Colonic mucosa (tissue), 4 donors: ENCODE measurements at places on chromosomes 12 and 14. TPM values are rescaled to one million over a fixed set of nuclear protein-coding genes. Genes with fewer than 3 reads are reported as not detected.

BDKRB1 gene
- total RNA-seq: 5.5 TPM

DNA sequence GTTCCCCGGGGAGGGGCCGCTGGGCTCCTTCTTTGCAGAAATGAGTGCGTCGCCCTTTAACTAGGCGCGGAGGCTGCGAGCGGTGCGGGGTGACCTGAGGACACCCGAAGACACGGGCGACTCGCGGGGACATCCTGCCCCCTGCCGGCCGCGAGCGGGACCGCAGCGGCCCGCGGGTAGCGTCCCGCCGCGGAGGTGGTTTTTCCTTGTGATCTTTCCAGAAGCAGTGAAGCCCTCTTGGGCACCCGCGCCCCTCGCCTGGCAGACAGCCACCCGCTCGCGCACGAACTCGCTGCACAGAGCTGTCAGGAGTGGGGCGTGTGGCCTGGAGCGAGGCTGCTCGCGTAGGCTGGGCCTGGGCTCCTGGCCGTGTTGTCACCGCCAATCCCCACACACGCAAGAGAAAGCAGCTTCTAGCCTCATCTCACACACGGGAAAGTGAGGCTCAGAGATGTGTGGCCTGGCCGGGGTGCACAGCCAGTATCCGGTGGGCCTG, 67.2 kb downstream of the DIO3 start:
- H3K4me1 ChIP-seq: peaks cover 8% of the 10 kb centered on the region
- H3K27me3 ChIP-seq: no peaks in the 10 kb centered on the region

P3H3 gene
- total RNA-seq: 4.4 TPM

CFAP251 gene
- total RNA-seq: 0.64 TPM

- no peaks in the 10 kb centered on the region for H3K36me3 ChIP-seq
- no peaks in the 10 kb centered on the region for H3K4me1 ChIP-seq
- no peak overlapping the region for H3K4me3 ChIP-seq
- DNase-seq: no peak
- H3K27me3 ChIP-seq: no peaks in the 10 kb centered on the region
These were observed 89.1 kb downstream of the BBS10 start for GRCh38 chr12:76259106-76259505.

DNA sequence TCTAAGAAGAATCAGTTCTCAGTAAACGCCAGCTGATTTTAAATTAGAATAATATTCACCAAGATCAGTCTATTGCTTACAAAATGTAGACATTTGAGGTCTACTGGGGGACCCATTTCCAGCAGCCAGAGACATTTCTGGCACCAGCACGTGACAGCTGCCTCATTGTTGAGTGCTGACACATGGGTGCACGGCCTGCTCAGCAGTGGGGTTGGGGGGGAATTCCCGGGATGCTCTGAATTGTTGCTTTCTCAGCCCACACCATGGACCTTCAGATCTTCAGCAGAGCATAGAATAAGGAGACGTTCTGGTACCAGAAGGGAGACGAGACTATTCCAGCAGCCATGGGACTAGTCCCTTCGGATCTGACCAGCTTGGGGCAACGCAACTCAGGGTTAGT, 18.3 kb downstream of the PLEKHG7 start:
- no peak overlapping the region for H3K27ac ChIP-seq
- H3K36me3 ChIP-seq: no peaks in the 10 kb centered on the region
- no peaks in the 10 kb centered on the region for H3K4me1 ChIP-seq
- no peak overlapping the region for H3K4me3 ChIP-seq
- no peaks in the 10 kb centered on the region for H3K27me3 ChIP-seq

DNA sequence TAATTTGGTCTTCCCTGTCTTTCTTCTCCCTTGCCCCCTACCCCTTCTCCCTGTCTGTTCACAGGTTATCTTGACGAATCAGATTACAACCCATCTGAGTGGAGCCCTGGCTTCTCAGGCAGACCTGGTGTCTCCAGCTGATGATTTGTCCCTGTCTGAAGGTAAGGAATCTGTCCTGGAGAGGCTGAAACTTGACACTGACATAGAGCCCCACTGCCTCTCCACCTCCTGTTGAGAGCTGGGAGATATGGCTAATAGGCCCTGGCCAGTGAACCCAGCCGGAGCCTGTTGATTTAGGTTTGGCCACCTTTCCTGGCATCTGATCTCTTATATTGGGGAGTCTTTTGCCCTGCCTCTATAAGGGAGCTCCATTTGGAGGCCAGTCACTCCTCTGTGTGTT, 472.2 kb downstream of the RAD51B start:
- no peaks in the 10 kb centered on the region for H3K27me3 ChIP-seq
- peak overlapping the region; percentile 65 for H3K27ac ChIP-seq

LTBP2 gene
- 1.9 TPM for total RNA-seq

DNA sequence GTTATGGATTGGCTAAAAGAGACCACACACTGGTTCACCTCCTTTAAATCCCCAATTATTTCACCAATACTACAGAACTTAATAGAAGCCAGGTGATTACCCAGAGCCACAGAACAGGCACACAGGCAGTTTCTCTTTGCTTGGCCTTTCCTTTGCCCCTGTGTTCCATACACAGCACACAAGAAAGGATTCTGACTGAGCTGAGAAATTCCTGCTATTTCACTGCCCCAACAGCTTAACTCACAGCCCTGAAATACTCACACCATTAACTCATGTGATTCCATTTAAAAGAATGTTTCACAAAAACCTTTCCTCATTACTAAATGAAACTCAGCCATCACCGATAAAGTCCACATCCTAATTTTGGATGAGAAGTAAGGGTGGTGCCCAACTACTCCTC, 133.6 kb downstream of the MED13L start:
- no peak overlapping the region for H3K4me3 ChIP-seq
- no peaks in the 10 kb centered on the region for H3K27me3 ChIP-seq
- H3K36me3 ChIP-seq: no peaks in the 10 kb centered on the region
- no peaks in the 10 kb centered on the region for H3K4me1 ChIP-seq

- peaks cover 2% of the 10 kb centered on the region for H3K4me1 ChIP-seq
- no peak overlapping the region for H3K4me3 ChIP-seq
- no peak overlapping the region for H3K27ac ChIP-seq
- H3K36me3 ChIP-seq: no peaks in the 10 kb centered on the region
- DNase-seq: no peak
These were observed 28.8 kb upstream of the CLMN start for GRCh38 chr14:95348395-95349080.

L2HGDH gene
- total RNA-seq: 12.3 TPM

DNA sequence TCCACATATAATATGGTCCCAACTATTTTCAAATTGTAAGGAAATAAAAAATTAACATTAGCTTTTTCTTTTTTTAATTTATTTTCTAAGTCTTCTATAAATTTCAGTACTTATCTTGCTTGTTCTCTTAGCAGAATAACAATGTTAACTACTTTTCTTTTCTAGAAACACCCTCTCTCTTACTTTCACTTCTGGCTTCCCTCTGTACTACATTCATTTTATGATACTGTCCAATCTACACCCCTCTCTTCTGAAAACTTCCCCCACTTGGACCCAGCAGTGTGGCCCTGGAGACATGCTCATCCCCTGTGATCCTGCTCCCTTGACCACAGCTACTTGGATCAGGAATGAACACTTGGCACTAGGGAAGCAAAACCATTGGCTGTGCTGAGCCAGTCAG, 15.7 kb downstream of the SGPP1 start:
- H3K27ac ChIP-seq: no peak overlapping the region
- H3K27me3 ChIP-seq: no peaks in the 10 kb centered on the region
- H3K36me3 ChIP-seq: no peaks in the 10 kb centered on the region

DNA sequence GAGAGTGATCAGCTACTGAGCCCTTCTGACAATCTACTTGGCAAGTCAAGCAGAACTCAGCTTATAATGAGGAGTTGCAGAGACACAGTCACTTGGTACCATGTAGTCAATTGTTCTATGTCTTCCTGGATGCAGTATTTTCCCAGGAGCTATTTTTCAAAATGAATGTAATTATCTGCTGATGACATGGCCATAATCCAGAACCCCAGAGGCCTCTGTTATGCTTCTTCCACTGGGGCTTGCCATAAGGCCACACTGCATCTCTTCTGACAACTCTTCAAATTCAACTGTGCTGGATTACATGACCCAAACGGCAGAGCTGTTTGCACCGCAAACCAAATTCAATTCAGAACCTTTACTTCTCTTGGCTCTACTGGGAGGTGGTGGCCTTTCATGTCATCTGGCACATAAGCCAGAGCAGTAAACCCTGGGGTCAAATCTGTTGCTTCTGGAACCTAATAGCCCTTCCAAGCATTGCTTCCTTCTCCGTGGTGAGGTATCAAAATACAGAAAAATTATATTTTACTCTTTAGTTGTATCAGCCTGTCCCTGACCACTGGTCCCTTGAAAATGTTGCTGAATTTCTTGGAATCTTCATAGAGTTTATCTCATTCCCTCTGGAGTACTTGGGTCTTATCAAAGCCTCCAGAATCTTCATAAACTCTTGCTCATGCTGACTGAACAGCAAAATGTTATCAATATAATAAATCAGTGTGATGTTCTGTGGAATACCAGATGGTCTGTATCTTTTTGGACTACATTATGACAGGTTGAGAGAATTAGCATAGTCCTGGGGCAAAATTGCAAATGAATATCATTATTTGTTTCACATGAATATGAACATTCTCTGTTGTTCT, 79.4 kb upstream of the DCN start:
- no peaks in the 10 kb centered on the region for H3K27me3 ChIP-seq
- no peak overlapping the region for H3K27ac ChIP-seq
- DNase-seq: no peak
- no peaks in the 10 kb centered on the region for H3K36me3 ChIP-seq
- no peak overlapping the region for H3K4me3 ChIP-seq

- H3K36me3 ChIP-seq: no peaks in the 10 kb centered on the region
- H3K4me3 ChIP-seq: no peak overlapping the region
- no peak for DNase-seq
- no peak overlapping the region for H3K27ac ChIP-seq
These were observed 4.7 kb downstream of the SLC6A12 start for GRCh38 chr12:209246-209645.

DNA sequence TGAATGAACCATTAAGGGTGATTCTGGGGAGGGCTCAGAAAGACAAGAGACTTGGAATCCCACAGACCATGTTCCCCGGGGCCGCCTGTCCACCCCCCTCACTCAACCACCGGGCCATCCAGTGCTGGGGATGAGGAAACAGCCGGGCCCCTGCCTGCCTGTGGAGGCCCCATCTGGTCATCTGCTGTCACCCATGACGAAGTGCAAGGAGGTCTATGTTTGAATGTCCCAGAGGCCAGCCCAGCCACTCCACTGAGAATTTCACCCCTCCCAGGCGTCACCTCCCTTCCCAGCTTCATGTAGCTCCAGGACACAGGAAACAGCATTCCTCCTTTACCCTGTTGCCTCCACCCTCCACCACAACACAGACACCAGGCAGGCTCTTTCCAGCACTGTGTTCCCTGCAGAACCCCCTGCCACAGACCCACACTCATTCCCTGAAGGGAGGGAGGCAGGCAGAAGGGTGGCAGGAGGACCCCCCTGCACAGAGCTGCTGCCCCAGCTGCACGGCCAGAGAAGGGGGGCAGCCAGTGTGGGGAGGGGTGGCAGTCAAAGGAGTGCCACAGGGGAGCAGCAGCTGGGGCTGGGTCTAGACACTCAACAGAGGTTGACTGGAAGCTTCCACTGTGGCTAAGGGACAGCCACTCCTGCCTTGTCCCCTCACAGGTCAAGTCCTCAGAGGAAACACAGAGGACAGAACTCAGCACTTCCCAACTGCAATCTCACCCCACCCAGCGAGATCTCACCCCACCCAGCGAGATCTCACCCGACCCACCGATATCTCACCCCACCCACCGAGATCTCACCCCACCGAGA, 50.3 kb upstream of the PPP2R5C start:
- H3K36me3 ChIP-seq: no peaks in the 10 kb centered on the region
- H3K27ac ChIP-seq: no peak overlapping the region
- DNase-seq: peak; percentile 14
- H3K27me3 ChIP-seq: no peaks in the 10 kb centered on the region
- peaks cover 11% of the 10 kb centered on the region for H3K4me1 ChIP-seq

DNA sequence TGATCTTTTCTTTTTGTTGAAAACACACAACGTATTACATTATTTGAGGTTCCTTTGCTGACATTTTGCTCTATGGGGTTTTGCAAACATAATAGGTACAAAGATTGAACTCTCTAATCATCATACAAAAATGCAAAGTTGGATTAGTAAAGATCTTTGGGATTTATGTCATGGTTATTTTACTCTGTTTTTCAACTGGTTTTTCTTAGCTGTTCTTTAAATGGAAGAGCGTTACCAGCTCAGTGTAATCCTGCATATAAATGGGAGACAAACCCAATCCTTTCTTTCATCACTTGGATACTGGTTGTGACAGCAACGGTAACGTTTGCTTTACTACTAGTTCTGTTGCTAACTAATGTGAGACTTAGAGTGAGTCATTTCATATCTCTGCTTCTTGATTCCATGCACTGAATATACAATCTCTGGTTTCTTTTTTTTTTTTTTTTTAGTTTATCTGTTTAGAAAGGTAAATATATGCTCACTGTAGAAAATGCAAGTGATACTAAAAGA, 104.9 kb upstream of the NOVA1 start:
- no peak overlapping the region for H3K27ac ChIP-seq
- H3K4me1 ChIP-seq: no peaks in the 10 kb centered on the region
- H3K4me3 ChIP-seq: no peak overlapping the region
- H3K36me3 ChIP-seq: no peaks in the 10 kb centered on the region
- no peak for DNase-seq
- H3K27me3 ChIP-seq: no peaks in the 10 kb centered on the region

DNA sequence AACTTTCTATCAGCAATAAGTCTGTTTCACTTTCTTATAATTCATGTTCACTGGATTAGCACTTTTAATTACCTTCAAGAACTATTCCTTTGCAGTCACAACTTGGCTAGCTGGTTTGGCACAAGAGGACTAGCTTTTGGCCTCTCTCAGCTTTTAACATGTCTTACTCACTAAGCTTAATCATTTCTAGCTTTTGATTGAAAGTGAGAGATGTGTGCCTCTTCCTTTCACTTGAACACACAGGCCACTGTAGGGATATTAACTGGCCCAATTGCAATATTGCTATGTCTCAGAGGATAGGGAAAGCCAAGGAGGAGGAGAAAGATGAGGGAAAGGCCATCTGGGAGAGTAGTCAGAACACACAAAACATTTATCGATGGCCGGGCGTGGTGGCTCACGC, 92.7 kb downstream of the PRICKLE1 start:
- no peak overlapping the region for H3K4me3 ChIP-seq
- no peaks in the 10 kb centered on the region for H3K36me3 ChIP-seq
- H3K4me1 ChIP-seq: no peaks in the 10 kb centered on the region
- H3K27me3 ChIP-seq: no peaks in the 10 kb centered on the region
- no peak for DNase-seq
- H3K27ac ChIP-seq: no peak overlapping the region

DNA sequence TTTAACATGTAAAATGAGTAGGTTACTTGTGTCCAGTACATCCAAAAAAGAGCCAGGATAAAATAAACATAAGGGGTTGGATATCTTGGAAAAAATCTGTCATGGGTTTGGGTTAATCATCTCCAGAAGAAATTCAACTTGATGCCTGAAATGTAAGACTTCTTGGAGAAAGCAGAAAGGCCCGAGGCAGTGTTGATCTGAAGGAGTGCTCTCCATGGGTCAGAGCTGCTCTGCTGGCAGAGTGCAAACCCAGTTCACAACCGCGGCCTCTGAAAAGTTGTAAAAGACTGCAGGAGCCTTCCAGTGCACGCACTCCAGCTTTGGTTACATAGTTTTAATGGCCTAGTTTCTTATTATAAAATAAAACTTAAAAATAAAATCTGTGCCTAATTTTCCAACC, 97.3 kb upstream of the ALX1 start:
- no peaks in the 10 kb centered on the region for H3K36me3 ChIP-seq
- no peaks in the 10 kb centered on the region for H3K4me1 ChIP-seq
- H3K4me3 ChIP-seq: no peak overlapping the region
